ENCODE measurements at places on chromosomes 7 and 10.
A peak's percentile ranks its signal among the peaks of the same experiment; 100 is the strongest.

- DNase-seq, result no peak
These were observed 22.0 kb upstream of the OPALIN start for GRCh38 chr10:96380821-96381220.

DNA sequence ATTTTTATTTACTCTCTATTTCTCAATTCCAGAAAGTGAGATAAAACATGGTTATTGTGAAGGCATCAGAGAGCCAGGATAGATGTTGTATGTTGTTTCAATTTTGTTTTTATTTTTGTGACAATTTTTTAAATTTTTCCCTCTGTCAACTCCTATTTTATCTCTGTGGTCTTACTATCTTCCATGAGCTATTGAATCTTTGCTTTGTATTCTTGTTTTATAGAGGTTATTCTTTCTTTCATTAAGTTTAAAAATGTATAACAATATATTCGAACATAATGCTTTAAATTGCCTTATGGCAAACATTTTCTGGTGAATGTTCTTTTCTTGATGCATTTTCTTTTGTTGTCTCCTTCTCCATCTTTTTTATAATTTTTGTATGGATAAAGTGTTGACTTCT, 78.4 kb downstream of the POU6F2 start:
- no peak for DNase-seq

DNA sequence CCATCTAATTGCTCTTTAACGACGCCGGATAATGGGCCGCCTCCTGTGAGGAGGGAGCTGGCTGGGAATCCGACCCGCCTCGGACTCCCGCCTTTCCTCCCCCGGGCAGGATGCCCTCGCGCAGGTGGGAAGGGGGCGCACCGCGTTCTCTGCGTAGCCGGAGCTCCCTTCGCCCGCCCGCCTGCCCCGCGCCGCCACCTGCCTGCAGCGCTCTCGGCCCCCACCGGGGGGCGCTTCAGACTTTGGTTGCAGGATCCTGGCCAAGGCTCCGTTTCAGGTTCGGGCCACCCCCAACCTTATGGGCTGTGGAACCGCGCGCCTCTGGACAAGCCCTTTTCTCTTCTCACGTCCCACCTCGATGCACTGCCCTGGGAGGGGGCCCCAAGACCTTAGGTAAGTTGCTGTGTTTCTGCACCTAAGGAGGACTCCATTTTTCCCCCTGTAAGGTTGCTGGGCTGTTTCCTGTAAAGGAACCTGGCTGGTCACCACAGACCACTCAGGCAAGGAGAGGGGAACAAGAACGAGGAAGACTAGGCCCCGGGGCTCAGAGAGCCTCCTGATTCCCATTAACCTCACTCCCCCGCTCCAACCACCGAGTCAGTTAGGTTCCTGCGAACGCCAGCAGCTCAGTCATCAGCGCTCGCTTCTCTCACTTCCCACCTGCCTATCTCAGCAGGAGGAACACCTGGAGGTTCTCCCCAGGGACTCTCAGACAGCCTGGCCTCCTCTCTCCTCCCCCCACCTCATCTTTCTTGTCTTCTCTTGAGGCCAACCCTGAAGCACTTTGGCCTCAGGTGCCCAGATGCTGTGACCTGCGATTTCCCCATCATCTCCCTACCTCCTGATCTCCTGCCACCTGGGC, 11.3 kb upstream of the KAZALD1 start:
- peak; percentile 84 for DNase-seq

DNA sequence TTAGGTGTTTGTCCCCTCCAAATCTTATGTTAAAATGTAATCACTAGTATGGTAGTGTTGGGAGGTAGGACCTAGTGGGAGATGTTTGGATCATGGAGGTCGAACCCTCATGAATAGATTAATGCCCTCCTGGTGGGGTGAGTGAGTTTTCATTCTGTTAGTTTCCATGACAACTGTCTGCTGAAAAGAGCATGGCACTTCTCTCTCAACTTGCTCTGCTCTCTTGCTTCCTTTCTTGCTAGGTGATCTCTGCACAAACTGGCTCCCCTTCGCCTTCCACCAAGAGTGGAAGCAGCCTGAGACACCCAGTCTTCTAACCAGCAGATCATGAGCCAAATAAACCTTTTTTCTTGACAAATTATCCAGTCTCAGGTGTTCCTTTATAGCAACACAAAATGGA, 853.9 kb downstream of the SORCS1 start:
- DNase-seq, result no peak

DNA sequence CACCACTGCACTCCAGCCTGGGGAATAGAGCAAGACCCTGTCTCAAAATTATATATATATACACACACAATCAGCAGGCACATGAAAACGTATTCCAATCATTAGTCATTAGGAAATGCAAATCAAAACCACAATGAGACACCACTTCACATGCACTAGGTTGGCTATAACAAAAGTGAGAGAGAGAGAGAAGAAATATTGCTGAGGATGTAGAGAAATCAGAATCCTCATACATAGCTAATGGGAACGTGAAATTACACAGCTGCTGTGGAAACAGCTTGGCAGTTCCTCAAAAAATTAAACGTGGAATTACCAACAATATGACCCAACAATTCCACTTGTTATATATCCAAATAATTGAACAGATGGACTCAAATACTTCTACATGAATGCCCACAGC, 43.3 kb upstream of the CNNM1 start:
- no peak for DNase-seq

GRCh38 chr10:95327367-95327766, 36.6 kb upstream of the PDLIM1 start:
- DNase-seq, result no peak

DNA sequence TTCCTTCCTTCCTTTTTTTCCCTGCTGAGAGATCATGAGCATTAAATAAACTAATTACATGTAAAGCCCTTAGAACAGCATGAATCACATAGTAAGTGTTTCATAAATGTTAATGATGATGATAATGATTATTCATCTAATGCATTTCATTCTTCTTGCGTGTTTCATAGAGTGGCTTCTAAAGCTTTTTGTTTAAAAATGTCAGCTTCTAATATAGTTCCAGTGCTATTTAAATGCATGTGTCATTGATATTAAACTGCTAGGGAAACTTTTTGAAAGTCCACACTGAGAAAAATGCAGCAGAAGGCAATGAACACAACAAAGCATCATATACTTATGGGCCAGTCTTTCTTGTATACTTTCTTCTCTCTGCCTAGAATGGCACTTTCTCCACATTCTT, 894.8 kb downstream of the REEP3 start:
- DNase-seq, result no peak

DNA sequence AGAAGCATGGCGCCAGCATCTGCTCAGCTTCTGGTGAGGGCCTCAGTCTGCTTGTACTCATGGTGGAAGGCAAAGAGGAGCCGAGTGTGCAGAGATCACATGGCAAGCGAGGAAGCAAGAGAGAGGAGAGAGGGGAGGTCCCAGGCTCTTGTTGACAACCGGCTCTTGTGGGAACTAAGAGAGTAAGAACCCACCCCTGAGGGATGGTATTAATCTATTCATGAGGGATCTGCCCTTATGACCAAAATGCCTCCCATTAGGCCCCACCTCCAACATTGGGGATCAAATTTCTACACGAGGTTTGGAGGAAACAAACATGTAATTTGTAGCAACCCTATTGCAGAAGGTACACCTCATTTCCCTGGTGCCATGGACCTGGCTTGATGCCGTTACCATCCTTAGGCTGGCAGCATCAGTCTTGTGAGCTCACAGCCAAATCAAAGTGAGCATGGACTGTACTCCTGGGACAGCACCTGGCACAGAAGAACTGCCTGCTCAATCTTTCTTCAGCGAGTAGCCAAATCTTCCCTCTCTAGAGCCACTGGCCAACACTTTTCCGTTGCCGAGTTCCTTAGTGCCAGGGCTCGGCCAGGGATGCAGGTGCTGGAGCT, 6.5 kb downstream of the BTBD16 start:
- no peak for DNase-seq

DNA sequence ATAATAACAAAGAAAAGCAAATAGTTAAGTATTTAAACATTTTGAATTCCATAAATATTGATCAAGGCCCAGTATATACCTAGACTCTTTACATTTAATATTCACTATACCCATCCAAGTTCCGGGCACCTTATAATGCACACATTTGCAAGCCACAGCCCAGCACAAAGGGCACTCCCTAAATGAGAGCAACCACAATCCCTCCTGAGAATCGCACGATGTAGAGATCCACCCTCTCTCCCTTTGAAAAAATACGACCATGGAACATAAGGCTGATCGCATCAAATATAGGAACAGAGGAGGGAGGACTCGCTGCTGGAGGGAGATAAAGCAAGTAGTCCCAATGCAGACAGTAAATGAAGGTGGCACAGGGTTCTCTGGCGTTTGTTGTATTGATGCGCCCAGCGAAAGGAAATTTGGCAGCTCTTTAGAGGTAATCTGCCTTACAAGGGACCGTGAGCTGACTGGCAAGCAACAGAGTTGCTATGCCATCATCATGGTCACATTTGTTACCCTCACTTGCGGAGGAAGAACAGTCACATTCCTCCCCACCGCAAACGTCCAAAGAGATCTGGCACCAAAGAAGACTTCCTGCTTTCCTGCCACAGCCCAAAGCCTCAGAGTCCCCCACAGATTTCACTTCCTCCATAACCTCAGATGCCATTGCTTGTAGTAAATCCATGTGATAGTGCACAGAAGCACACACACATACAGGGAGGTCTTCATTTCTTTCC, 16.1 kb upstream of the TAS2R40 start:
- DNase-seq, result peak; percentile 29

- no peak for DNase-seq
These were observed 135.9 kb upstream of the MBL2 start for GRCh38 chr10:52908478-52908877.

DNA sequence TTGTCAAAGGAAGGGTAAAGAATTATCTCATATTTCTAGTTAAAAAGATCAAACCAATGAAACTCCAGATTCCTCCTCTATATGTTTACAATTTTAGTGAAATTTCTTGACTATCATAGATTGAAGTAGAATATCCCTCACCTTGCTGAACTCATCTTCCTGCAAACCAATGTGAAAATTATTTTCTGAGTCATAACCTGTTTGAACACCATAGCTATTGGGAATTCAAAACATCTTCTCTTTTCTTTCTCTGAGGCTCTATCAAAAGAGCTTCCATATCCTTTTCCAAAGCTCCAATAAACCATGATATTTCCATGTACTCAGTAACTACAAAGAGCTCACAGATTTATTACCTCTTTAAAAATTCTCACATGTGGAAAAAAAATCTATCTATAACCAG, 134.3 kb downstream of the DOCK4 start:
- DNase-seq, result no peak

GRCh38 chr10:3805791-3806461, 20.9 kb upstream of the KLF6 start:
- DNase-seq, result peak; percentile 77

DNA sequence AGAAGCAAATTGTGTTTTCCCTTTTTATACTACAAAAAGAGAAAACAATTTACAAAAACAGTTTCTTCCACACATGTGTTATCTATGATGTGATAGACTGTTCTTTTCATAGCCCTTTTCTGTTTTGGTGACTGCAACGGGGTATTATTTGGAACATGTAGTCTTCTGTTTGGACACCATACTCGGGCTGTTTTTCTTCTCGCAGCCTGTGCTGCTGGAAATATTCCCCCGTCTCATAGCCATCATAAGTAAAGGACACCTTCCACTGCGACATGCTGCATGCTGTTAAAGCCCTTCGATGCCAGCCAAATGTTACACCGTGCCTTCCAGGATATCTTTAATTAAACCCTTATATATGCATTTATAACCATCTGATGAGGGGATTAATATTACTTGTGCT, 222.4 kb downstream of the BICC1 start:
- no peak for DNase-seq

DNA sequence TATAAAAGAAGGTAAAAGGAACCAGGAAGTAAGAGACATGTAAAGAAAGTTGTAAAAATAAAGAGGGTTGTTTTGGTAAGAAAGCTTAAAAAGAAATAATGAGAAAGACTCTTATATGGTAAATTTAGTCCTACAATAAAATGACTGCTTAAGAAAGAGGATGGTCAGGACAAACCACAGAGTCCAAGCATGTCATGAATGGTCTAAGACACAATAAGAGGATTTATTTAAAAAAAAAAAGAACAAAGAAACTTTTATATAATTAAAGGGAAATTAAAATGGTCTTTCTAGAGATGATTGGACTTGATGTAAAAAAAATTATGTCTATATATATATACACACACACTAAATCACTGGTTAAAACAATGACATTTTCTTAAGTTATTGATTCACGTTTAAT, 18.2 kb downstream of the ATAD1 start:
- DNase-seq, result no peak

- DNase-seq, result no peak
These were observed 2.9 kb downstream of the POLM start for GRCh38 chr7:44079331-44080021.

DNA sequence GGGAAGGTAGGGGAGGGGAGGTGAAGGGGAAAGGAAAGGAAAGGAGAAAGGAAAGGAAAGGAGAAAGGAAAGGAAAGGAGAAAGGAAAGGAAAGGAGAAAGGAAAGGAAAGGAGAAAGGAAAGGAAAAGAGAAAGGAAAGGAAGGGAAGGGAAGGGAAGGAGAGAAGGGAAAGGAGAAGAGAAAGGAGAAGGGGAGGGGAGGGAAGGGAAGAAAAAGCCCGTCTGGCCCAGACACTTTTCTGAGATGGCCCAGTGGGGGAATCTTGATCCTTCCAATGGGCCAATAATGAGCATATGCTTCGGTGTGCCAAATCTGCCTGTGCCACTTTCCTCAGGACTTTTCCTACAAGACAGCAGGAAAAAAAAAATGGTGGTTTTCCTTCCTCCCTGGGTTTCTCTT, 64.5 kb downstream of the CH25H start:
- DNase-seq, result no peak

DNA sequence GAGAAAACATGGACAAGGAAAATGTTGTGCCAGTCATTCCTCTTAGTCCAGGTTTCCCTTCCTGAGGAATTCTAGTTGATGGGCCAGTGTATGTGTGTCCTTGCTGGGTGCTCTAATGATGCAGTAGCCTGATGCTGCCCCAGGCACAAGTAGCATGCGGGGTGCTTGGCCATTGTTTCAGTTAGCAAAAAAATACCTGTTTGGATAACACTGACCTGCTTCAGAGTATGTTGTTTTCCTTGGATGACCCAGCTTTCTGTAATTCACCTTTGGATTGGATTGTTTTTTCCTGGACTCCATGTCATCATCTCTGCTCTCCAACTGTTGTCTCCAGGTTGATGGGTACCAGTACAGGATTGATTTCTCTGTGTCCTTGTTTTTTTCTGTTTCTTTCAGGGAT, 169.2 kb downstream of the SND1 start:
- DNase-seq, result no peak

GRCh38 chr10:89639326-89639725, 5.7 kb downstream of the PANK1 start:
- DNase-seq, result no peak

GRCh38 chr7:45203936-45204445, 46.4 kb downstream of the RAMP3 start:
- DNase-seq, result no peak

DNA sequence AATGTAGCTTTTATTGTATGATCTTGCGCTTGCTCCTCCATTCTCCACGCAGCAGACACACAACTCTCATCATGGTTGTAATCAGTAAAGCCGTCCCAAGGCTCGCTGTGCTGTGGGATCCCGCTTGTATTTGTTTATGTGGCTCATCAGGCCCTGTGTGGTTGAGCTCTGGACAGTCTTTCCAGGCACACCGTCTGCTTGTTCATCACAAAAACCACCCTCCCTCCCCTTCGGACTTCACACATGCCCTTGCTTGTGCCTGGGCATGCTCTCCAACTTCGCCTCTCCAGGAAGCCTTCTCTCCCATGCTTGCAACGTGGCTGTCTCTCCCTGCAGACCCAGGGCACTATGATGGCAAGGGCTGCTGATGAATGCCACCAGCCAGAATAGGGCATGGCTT, 62.4 kb downstream of the HK1 start:
- no peak for DNase-seq

- DNase-seq, result no peak
These were observed 192.6 kb upstream of the C7orf33 start for GRCh38 chr7:148397985-148398384.
